ENCODE measurements at places on chromosomes 6 and 20.

DNA sequence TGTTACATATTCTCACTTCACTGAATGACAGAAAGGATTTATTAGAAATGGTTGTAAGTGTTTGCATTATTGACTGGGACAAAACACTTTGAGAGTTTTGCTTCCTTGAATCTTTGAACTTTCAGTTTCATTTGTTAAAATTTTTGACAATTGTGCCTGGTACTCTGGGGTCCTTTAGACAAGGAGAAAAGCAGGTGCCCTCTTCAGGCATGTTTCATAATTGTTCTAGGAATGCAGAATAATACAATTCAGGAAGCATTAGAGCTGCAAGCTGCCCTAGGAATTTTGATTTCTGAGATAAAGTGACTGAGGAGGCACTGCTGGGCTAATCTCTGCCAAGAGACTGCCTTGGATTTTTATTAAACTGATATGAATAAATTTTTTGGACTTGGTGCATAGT lies 49.7 kb downstream of the TOP1 start:
- no peak for DNase-seq

- no peak for DNase-seq
Observed at GRCh38 chr20:23082846-23083552, 3.1 kb downstream of the CD93 start.

GRCh38 chr20:38418509-38419204 lies 16.5 kb downstream of the SNHG17 start:
- DNase-seq, result no peak

DNA sequence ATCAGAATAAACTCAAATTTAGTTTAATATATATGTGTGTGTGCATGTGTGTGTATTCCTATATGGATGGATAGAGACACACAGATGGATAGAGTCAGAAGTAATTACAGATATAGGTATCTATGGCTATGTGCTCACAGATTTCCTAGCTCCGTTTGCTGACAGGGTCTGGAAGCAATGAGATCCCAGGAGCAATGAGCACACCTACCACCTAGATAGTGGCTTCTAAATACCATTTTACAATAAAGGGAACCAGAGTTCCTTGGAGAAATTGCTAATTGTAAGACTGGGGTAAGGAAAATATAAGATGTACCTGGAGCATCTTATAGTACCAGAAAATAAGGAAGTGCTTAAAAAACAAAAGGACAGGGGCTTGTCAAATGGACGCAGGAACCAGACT lies 196.2 kb upstream of the PRDM1 start:
- DNase-seq, result no peak

DNA sequence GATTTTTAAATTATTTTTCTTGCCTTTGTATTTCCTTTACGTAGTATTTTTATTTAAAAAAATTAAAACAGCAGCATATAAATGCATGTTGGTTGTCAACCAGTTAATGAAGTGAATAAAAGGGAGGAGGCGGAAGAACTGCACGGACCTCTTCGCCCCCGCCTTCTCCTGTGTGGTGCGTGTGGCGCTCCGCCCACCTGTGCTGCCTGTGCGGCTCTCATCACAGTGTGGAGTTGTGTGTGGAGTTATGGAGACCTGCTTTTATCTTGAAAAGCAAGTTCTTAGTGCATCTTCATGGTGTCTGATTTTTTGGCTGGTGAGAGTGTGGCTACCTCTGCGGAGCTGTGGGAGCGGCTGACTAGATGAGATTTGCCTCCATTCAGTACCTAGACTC lies 58.4 kb downstream of the PTPN1 start:
- DNase-seq, result no peak

GRCh38 chr6:134425513-134425912 lies 107.6 kb upstream of the SGK1 start:
- DNase-seq, result no peak

GRCh38 chr6:45920819-45921511 lies 94.7 kb downstream of the CLIC5 start:
- no peak for DNase-seq
